Left hindlimb (tissue), 1 donor: ENCODE measurements at places on chromosomes 2 and 18.

DNA sequence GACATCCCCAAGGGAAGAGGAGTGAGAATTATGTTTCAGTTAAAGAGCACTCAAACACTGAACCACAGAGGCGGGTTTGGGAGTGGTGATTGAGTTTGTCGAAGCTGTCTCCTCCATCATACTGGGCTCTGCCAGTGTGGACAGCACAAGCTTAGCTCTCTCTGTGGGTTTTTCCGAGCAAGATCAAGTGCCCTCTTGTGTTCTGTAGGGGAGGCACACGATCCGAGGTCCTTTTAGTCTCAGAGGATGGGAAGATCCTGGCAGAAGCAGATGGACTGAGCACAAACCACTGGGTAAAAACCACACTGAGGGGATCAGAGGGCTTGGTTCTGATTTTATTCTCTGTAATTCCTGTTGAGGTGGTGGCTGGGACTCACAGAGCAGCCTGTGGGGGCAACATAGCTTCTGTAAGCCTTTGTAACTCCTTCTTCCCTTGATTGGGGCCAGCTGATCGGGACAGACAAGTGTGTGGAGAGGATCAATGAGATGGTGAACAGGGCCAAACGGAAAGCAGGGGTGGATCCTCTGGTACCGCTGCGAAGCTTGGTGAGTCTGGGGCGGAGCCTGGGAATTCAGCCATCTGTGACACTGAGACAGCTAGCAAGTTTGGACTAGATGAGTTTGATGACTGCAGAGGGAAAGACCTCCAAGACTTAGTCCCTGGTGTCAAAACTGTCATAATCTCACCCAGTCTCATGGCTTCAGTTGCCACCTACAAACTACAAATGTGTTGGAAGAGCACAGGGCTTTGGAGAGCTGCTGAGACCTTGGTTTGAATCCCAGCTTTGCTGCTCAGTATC, 2.0 kb downstream of the NAGK start:
- DNase-seq = no peak

- no peak for DNase-seq
These were observed 1.3 kb upstream of the TGFBRAP1 start for GRCh38 chr2:105330681-105331375.

DNA sequence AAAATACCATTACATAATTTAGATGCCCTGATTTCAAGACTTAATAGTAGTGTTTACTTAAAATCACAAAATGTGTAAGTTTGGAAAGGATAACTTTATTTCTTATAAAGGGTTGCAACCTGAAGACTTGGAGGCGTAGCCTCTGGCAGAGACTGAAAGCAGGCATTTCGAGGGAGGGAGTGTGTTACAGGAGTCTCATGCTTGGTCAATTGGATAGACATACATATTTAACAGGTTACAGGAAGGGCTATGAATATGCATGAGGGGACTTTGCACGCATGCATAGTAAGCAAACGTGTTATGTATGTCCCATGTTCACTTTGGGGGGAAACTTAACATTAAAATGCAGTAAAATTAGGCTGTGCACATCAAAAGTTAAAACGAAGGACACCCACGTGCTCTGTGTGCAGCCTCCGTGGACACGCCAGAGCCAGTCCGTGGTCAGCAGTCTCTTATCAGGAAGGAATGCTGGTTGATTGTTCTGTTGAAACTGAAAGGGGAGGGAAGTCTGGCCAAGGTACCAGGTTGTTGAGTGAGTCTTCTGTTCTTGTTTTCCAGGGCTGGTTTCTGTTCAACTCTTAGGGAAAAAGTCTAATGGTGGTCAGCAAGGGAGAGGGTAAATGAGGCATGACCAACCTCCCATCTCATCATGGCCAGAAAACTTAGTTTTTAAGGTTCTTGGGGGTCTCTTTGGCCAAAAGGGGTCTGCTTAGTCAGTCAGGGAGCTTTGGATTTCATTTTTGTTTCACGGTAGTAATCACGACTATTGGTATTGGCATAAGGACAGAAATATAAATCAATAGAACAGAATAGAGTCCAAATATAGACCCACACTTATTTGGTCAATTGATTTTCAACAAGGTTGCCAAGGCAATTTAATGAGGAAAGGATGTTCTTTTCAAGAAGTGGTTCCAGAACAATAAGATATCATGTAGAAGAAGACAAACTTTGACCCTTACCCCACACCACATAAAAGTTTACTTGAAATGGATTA, 121.9 kb downstream of the MCFD2 start:
- no peak for DNase-seq

DNA sequence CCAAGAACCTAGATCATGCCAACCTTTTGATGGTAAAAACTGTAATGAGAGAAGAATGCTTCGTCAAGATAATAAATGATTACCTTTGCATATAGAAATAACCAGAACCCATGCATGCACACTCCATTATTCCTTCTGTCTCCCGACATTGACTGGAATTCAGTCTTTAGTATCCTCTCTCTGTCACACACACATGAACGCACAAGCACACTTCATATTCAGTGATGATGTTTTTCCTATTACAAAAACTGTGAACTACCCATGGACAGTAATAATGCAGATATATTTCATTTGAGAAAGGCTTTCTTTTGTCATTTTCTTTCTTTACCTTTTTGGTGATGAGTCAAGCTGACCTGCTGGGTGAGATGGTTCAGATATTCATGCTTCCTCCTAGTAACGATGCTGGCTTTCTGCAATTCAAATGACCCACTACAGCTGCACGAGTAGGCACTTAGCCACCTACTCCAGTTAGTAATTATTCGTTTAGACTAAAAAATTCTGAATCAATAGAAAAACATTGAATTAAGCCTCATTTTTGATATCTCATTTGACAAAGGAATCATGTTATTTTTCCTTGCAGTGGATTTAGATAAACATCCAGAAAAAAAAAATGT, 382.2 kb downstream of the TGIF1 start:
- no peak for DNase-seq

DNA sequence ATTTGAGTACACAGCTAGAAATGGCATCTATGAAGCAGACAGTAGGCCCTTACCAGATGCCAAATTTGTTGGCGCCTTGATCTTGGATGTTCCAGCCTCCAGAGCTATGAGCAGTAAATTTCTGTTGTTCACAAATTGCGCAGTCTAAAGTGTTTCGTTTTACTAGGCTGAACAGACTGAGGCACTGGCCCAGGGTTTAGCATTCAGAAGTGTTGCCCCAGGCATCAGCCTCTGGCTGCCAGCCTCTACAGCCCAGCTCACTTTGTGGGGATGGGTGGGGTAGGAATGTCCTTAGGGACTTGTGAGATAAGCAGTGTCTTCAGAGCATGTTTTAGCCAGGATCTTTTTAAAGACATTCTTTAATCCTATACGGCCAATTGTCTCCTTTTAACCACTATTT, 51.5 kb upstream of the MGAT5 start:
- no peak for DNase-seq

GRCh38 chr2:102350137-102350793, 5.3 kb upstream of the IL18R1 start:
- DNase-seq = no peak

DNA sequence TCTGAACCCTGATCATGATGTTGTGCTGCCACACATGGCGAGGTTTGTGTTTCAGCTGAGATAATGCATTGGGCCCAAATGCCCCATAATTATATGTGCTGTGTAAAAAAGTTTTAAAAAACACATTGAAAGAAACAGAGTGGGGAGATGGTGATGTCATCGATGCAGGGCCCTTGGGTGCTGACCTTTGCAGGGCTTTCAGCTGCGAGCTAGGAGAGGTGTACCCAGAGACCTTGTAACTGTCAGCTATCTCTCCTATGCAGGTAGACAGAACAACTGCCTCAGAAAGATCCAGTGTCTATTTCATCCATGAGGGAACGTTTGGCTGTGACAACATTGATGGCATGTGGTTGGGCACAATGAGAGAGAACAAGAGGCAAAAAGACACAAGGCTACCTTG, 286.9 kb upstream of the CELF4 start:
- DNase-seq = no peak

DNA sequence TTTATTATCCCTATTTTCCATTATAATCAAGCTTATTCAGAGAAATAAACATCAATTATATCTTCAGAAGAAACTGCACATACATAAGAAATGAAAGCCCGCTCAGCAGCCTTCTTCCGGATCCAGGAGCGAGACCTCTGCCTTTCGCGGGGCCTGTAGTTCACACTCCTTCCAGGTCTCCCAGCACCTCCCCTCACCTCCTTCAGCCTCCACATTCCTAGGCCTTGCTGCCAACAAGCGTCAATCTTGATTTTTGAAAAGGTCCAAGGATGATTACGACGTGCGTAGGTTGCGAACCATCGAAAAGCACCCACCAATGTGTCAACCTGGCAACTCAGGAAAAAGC, 355 bp upstream of the KIDINS220 start:
- no peak for DNase-seq

- DNase-seq = peak; percentile 6
These were observed 42.7 kb upstream of the ID2 start for GRCh38 chr2:8639122-8639635.

DNA sequence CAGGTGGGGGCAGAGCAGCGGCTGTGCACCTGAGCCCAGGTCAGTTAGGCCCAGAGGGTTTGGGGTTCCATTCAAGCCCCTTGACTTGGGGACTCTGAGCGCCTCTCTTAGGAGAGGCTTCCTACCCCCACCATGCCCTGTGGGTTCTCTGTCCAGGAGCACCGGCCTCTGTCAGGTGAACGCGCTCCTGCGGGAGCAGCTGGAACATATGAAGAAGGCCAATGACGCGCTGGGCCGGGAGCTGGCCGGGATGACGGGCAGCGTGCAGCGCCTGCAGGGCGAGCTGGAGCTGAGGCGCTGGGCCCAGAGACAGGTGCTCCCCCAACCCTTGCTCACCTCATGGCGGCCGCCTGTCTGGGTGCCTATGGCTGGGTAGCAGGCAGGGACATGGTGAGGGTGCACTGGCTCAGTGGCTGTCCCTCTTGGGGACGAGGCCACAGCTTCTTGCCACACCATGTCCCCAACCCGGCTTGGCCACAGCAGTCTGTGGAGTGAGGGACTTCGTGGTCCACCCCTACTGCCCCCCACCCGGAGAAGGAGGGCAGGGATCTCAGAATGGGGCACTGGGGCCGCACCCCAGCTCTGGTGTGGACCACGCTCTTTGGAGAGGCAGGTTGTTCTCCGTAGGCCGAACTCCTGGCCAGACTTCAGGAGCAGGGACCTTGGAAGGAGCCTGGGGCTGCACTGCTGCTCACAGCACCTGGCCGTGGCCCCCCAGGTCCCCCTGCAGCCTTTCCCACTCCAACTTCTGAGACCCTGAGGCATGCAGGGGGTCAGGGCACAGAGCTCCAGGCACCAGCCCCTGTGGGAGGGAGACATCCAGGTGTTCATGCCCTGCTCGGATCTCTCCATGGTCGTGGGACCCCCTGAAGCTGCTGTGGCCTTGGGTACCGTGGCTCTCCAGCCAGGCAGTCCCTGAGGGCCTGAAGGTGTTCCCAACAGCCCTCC, 19.7 kb downstream of the CROCC2 start:
- DNase-seq = peak; percentile 16

- DNase-seq = no peak
These were observed 99.7 kb downstream of the SLC8A1 start for GRCh38 chr2:40352041-40352702.

GRCh38 chr2:37656512-37657423, 14.7 kb downstream of the CDC42EP3 start:
- DNase-seq = no peak

GRCh38 chr2:221581986-221582385, 9.9 kb upstream of the EPHA4 start:
- no peak for DNase-seq

GRCh38 chr2:102005989-102006885, 14.5 kb downstream of the IL1R2 start:
- peak; percentile 34 for DNase-seq

DNA sequence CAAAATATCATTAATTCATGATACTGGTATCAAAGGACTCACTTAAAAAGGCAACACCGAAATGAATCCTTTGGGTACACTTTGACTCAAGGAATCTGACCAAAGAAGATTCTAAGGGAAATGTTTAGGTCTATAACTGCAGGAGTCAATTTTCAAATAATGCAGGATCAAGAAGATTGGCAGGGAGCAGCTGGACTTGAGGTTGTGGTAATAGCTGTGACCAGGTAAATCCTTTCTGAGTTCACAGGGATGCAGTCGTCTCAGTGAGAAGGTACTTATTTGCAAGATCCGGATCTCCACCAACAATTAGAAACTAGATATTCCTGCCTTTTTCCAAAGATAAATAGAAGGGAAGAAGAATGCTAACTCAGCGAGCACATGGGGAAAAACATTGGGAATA, 96.9 kb downstream of the SCN9A start:
- no peak for DNase-seq

- no peak for DNase-seq
These were observed 417.8 kb upstream of the SPHKAP start for GRCh38 chr2:228599297-228599696.

DNA sequence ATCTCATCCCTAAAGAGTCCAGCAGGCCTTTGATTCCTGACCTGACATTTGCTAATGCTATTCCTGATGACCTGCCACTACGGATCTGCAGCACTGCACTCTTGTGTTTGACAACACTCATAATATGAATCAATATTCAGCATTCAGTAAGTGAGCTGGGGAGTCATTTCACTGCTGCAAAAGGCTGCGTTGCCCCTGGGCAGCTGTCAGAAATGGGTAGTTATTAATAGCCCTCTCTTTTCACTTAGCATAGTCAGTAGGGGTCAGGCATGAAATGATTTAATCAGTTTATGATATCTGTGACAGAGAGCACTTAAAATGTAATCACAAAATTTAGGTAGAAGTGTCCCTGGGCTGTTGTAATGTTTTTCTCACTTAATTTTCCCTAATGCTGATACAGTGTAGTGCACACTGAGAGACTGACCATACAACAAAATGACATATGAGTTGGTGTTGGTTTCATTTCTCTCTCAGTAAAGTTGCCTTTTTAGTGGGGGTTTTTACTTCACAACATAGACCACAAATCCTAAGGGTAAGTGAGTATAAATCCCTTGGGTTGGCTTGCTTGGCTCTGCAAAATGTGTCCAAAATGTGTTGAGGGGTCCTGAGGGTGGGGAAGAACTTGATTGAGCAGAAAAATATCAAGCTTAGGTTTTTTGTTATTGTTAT, 184.8 kb downstream of the CAMKMT start:
- no peak for DNase-seq

GRCh38 chr2:232129483-232129882, 168.0 kb downstream of the DIS3L2 start:
- DNase-seq = no peak

- DNase-seq = no peak
These were observed 22.8 kb downstream of the NPC1 start for GRCh38 chr18:23563377-23564043.

GRCh38 chr2:148538375-148538774, 106.2 kb upstream of the EPC2 start:
- DNase-seq = no peak

- no peak for DNase-seq
These were observed 26.5 kb downstream of the RBMS1 start for GRCh38 chr2:160467086-160467485.

- no peak for DNase-seq
These were observed 40.6 kb upstream of the HDAC4 start for GRCh38 chr2:239441261-239442078.

DNA sequence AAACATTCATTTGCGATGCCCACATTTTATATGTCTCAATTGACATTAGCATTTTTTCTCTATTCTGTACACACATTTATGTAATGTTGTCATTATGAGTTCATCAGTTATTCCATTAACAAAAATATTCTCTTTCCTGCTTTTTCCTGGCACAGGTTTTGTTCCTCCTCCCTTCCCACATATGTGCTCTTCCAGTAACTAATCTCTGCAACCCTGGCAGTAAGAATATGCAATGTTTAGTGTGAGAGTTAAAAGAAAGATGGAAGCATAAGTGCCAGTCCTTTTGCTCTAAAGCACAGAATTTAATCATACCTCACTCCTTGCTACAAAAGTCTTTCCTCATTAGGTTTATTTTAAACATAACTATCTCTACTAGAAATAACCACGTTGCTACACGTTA, 155.8 kb upstream of the ERBB4 start:
- DNase-seq = no peak
